PC-3 (cell line): ENCODE measurements at places on chromosomes 12 and 14. TPM values are rescaled to one million over a fixed set of nuclear protein-coding genes. Genes with fewer than 3 reads are reported as not detected.

P3H3 gene
- 9.3 and 24.4 TPM in 2 replicates for total RNA-seq

OAS1 gene
- total RNA-seq: 10.1 and 10.2 TPM in 2 replicates

CPSF2 gene
- total RNA-seq: 51.5 and 57.9 TPM in 2 replicates

CCDC196 gene
- total RNA-seq: not detected in 2 replicates

NTS gene
- total RNA-seq: not detected in 2 replicates

SCN8A gene
- 10.7 and 12.7 TPM in 2 replicates for total RNA-seq

BBOF1 gene
- 1.5 and 3.9 TPM in 2 replicates for total RNA-seq

CDH24 gene
- total RNA-seq: 14.8 and 16.4 TPM in 2 replicates

B4GALNT1 gene
- 39.0 and 42.3 TPM in 2 replicates for total RNA-seq

SMARCD1 gene
- 105 and 109 TPM in 2 replicates for total RNA-seq

RTL1 gene
- not detected in 2 replicates for total RNA-seq

TBC1D30 gene
- 16.8 and 36.1 TPM in 2 replicates for total RNA-seq

FITM1 gene
- total RNA-seq: 0.55 TPM in 1 of 2 replicates, not detected in the other

RD3L gene
- total RNA-seq: not detected in 2 replicates

KLRD1 gene
- 0.06 TPM in 1 of 2 replicates, not detected in the other for total RNA-seq

RFX4 gene
- total RNA-seq: not detected in 2 replicates
